ENCODE measurements at places on chromosomes 7 and 10.
A peak's percentile ranks its signal among the peaks of the same experiment; 100 is the strongest.

DNA sequence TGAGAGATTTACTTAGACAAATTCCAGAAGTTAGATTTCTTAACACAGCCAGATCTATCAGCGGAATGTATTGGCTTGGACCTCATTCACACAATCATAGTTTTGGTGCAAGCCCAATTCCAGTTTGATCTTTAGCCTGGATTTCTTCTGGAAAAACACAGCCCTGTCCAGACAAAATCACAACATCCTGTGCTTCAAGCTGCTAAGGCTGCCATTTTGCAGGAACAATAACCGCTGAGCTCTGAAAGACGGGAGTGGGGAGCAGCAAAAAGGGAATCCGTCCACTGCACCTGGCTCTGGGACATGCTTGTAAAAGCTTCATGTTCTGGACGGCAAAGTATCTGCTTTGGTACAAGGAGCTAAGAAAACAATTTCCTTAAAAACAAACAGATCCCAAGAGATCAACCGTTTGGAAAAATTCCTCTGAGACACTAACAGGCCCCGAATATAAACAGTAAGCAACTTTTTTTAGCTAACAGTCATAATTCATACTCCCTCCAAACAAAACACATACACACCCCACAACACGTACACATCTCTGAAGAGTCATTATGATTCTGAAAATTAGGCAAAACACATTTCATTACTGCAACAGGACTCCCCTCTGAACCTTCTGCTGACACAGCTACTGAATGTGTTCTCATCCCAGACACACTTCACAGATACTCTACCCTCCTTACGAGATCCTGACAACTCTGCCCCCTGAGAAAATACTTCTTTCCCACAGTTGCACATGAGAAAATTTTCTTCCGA is 32.4 kb downstream of the ITIH5 start:
- DNase-seq = no peak

- no peak for DNase-seq
Observed at GRCh38 chr10:45440511-45441062, 66.6 kb downstream of the ALOX5 start.

GRCh38 chr7:99667179-99667578 is 12.6 kb downstream of the CYP3A5 start:
- no peak for DNase-seq

DNA sequence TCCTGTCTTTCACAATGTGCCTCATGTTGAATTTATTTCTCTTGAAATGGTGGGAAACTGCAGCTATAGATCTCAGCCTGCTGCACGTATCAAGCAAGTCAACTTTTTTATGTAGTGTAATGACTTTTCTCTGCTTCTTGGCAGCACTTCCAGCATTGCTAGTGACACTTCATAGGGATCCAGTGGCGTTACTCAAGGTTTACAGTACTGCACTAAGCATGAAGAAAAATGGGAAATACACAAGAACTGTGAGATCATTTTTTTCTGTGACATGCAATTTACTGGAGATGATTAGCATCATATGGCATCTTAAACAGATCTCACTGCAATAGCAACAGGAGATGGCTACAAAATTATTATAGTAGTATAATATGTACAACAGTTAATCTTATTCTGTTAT is 90.9 kb downstream of the POLR1F start:
- no peak for DNase-seq

DNA sequence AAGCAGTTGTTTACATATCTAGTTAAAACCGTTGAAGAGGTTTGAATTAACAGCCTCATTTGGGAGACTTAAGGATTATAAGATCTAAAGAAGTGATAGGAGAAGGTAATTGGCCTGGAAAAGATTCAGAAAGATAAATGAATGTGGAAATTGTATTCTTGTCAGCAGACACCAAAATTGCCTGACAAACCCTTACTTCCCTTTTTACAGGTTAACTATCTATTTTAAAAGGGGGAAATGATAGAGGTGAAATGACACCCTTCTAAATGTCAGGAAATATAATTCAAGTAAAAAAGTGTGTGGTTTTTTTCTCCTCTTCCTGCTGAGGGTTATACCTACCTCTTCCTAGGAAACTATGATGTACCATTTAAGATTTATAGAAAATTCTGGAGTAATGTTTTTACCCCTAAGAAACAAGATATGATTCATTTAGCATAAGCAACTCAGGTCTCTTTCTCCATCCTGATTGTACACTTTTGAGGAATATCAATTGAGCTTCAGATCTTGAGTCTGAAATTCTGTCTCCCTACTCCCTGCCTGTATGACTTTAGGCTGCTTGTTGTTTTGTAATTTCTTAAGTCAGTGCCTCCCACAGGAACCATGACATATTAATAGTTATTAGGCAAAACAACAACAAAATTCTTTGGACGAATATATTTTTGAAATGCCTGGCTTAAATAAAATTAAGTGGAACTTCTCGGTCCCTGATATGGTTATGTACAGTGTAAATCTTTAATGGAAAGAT is 250.4 kb downstream of the RNLS start:
- DNase-seq = peak; percentile 53

DNA sequence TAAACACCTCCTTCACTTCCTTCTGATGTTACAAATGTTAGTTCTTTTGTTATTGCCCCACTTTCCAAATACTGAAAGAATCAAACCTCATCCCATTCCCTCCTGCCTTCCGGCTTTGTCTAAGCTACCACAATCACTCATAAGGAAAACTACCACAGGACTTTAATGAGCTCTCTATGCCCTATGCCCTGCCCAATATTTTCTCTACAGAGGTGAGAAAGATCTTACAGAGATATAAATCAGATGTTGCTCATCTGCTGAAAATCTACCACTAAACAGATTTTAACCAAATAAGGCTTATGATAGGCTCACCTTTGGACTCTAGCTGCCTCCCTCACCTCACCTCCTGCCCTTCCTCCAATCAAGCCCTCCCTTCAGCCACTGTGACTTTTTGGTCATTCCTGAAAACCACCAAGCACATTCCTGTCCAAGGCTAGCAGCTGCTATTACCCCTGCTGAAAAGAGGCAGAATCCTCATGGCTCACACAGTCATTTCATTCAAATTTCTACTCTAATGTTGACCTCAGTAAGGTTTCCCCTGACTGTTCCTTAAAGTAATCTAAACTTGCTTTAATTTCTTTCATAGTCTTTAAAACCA is 7.7 kb downstream of the ZNF33B start:
- DNase-seq = no peak

GRCh38 chr10:44186150-44186549 is 198.7 kb downstream of the CXCL12 start:
- no peak for DNase-seq

DNA sequence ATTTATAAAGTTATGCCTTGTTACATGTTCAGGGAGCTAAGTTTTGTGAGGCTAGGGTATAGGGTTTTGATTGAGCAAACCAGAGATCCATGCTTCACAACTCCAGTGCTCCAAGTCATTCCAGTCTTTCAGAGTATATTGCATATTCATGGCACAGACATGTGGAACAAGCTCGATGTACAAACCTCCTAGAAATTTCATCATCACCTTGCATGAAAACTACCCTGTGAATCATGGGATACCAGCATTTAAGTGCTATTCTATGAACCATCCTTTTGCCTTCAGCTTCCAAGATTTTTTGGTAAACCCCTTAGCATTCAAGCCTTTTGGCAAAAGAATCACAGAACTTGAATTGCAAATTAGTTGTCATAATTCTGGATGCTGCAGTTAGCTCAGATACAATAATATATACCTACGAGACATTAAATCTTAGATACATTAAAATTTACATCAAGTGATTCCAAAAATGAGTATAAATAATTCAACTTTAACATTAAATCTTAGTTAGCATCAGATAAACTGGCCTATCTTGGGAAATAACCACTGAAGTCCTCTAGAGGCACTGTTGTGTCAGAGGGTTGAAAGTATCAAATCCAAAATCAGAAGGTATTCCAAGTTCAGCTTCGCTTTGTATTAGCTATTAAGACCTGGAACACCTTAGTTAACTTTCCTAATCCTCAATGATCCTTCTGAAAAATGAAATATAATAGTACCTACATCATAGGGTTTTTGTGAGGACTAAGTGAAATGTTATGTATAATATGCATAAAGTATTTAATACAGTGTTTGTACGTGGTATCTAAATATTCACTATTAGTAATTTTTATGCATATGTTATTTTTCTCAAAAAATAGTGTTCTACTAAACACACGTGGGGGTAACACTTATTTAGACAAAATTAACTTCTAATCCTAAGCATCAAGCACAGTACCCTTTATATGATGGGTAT is 55.5 kb upstream of the CABCOCO1 start:
- peak; percentile 14 for DNase-seq

- DNase-seq = no peak
Observed at GRCh38 chr10:131663351-131663750, 237.5 kb upstream of the PPP2R2D start.

DNA sequence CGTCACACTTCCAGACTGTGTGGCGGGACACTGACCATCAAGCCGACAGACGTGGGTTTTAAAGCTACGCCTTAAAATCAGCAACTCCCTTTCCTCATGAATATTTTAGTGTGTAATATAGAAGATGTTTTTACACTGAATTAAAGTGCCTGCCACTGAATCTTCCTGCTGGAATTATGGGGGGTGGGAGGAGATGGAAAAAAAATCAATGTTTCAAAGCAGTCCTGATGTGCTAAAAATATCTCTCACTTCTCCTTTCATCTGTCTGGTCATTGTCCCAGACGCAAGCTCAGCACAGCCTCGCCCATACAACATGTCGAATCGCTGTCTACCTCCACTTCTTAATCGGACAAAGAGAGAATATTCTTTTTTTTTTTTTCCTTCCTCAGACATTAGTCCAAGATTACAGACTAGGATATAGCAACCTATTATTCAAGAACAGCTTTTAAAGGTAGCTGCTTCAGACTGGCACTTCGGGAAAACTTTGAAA is 165.1 kb upstream of the KLF14 start:
- DNase-seq = no peak

DNA sequence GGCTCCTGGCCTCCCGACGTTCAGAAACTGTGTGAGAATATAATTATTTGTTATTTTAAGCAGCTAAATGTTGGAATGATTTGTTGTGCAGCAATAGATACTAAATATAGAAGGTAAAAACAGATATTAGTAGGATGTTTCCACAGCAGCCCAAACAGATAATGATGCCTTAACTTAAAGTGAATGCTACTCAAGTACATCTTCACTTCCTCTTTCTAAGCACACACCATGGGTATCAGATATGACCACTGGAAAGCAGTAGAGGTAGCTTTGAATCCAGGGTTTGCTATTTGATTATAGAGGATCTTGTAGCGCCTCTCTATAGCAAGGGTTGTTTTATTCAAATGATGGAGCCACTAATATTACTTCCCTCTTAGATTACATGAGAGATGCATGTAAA is 38.2 kb upstream of the BET1 start:
- no peak for DNase-seq

DNA sequence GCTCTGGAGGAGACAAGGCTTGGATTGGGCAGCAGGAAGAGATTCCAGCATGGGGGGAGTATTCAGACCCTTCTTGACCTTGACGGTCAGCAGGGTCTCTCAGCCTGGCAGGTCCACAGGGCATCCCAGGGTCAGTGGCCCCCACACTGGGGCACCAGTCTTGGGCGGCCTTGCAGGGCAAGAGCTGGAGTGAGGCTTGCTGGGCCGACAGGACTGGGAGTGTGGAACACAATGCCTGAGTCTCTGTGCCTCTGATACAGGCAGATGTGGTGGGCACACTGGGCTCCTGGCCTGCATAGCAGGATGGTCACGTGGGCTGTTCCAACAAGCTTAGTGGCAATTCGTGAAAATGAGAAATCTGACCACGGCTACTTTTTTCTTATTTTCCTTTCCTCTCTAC is 229.7 kb downstream of the TCERG1L start:
- no peak for DNase-seq

GRCh38 chr10:101644002-101644401 is 51.0 kb downstream of the FBXW4 start:
- DNase-seq = no peak

- no peak for DNase-seq
Observed at GRCh38 chr10:104434601-104435000, 81.0 kb downstream of the CFAP58 start.

DNA sequence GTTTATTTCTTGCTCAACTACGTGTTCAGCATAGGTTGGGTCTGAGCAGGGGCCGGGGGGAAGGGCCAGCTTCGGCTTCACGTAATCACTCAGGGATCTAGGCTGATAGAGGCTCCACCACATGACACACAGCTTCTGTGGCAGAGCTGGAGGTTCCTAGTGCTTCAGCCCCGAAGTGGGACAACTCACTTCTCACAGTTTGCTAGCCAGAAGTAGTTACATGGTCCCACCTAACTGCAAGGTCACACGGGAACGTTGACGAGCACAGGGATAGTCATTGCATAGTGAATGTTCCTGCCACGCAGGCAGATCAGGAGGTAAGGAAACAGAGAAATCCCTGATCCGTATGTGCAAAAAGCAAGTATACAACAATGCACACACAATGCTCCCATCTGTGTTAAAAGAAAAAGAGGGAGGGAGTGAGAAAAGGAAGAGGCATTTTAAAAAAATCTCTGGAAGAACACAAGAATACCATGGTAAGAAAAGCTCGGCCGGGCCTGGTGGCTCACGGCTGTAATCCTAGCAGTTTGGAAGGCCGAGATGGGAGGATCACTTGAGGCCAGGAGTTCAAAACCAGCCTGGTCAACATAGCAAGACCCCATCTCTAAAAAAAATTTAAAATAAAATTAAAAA is 16.9 kb downstream of the SMURF1 start:
- DNase-seq = peak; percentile 52

GRCh38 chr7:75572396-75572795 is 80.3 kb downstream of the SPDYE5 start:
- no peak for DNase-seq

GRCh38 chr7:114922652-114923402 is 933 bp downstream of the MDFIC start:
- peak; percentile 43 for DNase-seq

Data from NB4 (cell line).